ENCODE measurements at places on chromosomes 6 and 20.

DNA sequence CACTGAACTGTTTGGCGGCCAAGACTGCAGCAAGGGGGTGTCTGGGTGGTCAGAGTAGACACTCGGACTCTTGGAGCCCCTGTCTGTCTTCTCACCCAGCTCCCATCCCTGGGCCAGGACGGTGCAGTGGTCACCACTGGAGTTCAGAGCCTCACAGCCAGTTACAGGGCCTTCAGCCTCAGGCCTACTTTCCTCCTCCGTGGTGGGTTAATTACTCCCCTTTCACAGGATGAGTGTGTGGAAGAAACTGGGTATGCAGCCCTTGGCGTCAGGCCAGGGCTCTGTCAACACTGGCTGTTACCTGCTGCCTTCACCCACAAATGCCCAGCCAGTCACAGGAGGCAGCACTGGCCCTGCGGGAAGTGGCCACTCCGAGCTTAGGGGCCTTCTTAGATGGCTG is 1.8 kb upstream of the YTHDF1 start:
- no peak for DNase-seq

- no peak for DNase-seq
Measured at GRCh38 chr20:32365564-32365963, 7.4 kb downstream of the ASXL1 start.

DNA sequence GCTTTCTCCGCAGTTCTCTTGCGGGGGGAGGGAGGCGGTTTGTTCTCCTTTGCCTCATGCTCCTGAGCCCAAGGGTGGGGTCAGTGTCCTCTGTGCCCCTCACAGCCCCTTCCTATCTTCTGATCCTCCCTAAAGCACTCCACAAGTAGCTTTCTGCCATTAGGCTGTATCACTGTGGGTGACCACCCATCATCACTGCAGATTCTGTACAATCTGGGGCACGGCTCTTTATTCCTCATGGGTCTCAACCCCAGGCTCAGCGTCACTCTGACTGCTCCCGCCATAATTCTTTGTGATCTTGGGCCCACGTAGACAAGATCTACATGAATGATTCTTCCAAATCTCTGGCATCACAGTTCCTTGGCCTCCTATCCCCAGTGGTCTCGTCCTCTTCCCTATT is 10.5 kb downstream of the NCR2 start:
- no peak for DNase-seq

- peak; percentile 24 for DNase-seq
Measured at GRCh38 chr6:134422426-134423231, 104.7 kb upstream of the SGK1 start.

DNA sequence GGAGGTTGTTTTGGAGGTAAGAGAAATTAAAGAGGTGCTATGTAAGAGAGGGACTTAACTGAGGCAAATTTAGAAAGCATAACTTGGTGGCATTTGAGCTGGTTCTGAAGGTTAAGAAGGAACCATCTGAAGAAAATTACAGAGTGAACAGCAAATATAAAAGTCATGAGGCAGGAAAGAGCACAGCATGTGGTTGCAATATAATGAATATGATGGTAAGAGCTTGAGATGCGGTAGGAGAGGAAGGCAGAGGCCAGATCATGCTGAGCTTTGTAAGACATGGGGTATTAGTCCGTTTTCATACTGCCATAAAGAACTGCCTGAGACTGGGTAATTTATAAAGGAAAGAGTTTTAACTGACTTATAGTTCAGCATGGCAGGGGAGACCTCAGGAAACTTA is 279.1 kb downstream of the UTRN start:
- no peak for DNase-seq

GRCh38 chr6:83536647-83537589 is 24.6 kb downstream of the PRSS35 start:
- no peak for DNase-seq

DNA sequence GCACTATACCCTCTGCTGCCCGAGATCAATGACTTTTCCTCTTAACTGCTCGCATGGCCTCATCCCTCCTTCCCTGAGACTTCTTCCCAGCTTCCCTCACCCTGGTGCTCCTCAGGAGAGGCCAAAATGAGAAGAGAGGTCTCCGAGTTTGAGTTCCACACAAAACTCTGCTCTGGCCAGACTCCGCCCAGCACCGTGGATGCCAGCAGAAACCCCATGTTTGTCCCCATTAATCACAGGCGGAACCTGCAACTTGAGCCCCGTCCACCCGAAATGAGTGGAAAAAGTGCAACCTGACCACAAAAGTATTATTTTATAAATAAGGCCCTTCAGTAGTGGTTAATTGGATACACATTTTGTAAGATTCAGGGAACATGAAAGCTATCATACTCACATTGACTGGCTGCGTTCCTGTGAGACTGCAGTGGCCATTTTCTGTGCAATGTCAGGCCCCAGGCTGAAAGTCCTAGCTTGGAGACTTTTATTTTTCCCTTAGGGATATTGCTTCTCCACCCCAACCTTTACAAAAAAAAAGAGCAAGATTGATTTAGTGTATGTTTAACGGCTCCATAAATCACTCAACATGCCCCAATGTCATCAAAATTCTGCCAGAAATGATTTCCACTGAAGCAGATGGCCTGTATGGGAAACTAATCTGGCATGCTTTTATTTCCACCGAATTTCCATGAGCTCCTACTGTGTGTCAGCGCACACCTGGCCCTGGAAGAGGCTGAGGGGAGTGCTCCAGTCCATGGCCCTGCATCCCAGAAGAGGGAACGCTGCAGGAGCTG is 134.6 kb downstream of the BMP7 start:
- no peak for DNase-seq

GRCh38 chr6:27700337-27700736 is 211.9 kb downstream of the OR2B2 start:
- DNase-seq = no peak

- no peak for DNase-seq
Measured at GRCh38 chr6:124670801-124671200, 291.4 kb upstream of the RNF217 start.

- peak; percentile 52 for DNase-seq
Measured at GRCh38 chr6:148747471-148748165, 788 bp downstream of the UST start.

- DNase-seq = no peak
Measured at GRCh38 chr6:20173833-20174792, 38.2 kb downstream of the MBOAT1 start.

DNA sequence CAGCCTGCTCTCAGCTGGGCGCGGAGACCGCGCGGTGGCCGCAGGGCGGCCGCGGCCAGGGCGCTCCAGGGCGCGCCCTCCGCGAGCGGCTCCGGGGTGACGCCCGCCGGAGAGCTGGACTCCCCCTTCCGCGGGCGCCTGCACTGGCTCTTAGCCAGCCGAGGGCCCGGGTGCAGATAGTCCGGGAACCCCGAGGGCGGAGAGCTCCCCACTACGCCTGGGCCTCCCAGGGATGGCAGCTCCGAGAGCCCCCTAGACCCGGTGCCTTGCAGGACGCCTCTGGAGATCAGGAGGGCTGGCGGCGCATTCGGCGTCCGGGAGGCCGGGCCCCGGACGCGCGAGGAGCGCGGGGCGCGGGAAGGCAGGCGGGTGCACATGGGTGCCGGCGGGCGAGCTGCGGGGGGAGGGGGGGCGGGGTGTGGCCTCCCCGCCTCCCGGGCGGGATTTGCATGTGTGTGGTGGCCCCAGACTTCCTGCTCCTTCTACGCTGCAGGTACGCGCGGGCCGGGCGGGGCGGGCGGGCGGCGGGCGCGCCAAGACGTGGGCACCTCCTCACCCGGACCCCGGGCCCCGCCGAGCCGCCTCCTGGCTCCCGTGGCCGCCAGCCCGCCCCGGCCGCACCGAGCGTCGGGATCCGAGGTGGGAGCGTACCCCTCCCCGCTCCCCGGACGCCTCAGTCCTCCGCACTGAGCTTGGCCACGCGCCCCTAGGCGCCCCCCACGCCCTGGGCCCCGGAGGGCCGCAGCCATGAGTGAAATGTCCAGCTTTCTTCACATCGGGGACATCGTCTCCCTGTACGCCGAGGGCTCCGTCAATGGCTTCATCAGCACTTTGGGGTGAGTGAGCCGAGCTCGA is at the start of gene ITPR3:
Gene ITPR3 (plus strand): TSS at position 467 of the 855 bp plus-strand sequence. CDS start 281 bp downstream, at position 748.
- peak; percentile 44 for DNase-seq

- no peak for DNase-seq
Measured at GRCh38 chr20:52303281-52303950, 111.8 kb upstream of the ZFP64 start.

DNA sequence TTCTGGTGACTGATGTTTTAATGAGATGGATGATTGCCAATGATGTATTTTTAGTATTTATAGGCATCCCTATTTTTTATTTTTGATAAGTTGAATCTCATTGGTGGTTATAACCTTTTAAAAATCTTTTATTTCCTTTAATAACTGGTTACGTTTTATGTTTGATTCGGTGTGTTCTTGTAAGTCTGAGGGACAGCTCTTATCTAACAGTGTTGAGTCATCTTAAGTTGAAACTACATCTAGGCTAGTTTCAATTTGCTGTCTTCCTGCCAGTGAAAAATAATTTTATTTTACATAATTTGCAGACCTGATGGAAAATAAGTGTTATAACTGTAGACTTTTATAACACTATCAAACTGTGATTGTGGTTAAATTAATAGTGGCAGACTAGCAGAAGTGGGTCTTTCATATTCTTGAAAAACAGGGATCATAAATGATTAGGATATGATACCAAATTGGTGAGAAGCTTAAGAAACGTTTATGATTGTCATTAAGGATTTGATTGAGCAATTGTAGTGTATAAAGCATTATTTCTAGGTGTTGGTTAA is 4.6 kb downstream of the AFDN start:
- DNase-seq = no peak

- no peak for DNase-seq
Measured at GRCh38 chr6:131003488-131004386, 59.3 kb downstream of the EPB41L2 start.

- DNase-seq = no peak
Measured at GRCh38 chr6:75631859-75632635, 30.4 kb downstream of the SENP6 start.

DNA sequence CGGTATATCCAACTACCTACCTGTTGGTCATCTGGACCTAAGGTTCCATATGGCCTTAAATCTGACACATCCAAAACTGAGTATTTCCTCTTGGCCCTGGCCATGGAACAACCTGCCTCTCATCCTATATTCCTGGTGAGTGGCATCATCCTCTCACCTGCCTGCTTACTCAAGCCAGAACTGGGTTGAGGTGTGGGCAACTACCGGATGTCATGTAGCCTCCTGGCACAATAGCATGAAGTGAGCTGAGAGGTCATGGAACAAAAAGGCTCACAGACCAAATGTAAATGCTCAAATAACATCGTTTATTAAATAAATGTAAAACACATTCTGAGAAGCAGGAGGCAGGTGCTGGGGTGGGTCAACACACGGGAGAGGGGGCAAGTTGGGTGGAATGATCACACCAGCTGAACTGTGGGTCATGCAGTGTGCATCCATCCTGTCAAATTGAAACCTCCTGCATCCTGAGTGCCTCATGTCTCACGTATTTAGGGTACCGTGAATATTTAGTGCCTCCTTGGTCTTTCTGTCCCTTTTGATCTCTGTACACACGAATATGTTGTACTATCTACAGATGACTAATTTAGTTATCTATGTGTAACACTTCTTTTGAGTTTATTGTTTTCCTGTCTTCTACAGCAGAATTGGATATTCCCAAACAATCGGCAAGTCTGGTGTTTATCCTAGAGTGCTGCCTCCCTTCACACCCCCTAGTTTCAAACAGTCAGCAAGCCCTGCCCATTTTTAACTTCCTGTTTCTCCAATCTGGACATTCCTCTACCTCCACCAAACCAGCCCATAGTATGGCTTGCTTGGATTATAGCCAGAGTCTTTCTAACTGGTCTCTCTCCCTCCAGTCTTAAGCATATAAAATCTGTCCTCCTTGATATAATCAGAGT is 7.9 kb upstream of the POU5F1 start:
- no peak for DNase-seq

DNA sequence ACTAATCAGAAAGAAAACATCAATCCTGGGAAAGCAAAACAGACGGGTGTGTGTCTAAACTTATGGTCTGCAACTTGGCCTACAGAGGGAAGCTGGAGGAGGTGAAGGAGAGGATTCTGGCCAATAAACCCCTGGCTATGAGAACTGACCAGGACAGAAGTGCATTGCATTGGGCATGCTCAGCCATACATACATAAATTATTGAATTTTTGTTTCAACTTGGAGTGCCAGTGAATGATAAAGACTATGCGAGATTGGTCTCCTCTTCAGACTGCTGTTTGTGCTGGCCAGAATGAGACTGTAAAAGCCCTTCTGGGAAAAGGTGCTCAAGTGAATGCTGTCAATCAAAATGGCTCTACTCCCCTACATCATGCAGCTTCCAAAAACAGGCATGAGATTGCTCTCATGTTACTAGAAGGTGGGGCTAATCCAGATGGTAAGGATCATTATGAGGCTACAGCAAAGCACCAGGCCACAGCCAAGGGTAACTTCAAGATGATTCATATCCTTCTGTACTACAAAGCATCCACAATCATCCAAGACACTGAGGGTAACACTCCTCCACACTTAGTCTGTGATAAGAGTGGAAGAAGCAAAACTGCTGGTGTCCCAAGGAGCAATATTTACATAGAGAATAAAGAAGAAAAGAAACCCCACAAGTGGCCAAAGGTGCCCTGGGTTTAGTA is 17.4 kb downstream of the ADNP start:
- DNase-seq = no peak

- no peak for DNase-seq
Measured at GRCh38 chr20:19823971-19824370, 65.9 kb downstream of the RIN2 start.

- DNase-seq = no peak
Measured at GRCh38 chr6:165843121-165843520, 180.1 kb upstream of the PDE10A start.

DNA sequence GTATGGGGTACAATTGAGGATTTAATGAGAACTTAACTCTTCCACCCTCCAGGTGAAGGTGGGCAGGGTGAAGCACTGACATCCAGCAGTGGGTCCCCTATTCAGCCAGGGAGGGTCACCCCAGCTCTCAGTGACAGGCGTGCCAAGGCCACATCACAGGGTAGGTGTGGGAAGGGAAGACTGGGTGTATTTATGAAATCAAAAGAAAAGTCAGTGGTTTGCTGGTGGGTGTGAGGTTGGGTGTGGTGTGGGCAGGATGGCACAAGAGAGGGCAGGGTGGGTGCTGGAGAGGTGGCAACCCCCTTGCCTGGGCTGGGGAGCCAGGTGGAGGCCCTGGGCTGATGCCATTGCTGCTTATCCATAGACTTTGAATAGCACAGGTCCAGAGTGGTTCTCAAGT is 16.6 kb downstream of the SYNDIG1 start:
- DNase-seq = no peak

DNA sequence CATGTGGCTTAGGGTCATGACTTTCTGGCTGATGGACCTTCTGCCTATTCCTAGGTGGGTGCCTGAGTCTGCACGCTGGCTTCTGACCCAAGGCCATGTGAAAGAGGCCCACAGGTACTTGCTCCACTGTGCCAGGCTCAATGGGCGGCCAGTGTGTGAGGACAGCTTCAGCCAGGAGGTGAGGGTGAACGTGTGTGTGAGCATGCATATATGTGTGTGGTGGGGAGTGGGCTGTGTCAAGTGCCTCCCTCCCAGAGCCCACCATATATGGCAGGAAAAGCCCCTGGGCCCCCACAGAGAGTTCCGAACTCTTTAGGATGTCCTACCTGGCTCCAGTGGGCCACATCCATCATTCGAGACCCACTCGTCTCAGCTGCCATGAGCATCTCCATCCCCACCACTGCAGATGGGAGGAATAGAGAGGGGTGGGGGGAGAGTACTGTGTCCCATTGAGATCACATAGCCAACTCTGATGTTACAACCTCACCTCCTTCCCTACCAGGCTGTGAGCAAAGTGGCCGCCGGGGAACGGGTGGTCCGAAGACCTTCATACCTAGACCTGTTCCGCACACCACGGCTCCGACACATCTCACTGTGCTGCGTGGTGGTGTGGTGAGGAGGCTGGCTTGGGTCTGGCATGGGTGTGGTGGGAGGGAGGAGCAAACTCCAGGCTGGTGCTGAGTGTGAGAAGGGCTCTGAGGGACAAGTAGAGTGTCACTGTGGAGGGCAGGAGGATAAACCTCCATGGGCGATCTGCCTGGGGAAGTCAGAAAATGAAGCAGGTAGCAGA is 3.2 kb downstream of the SLC22A7 start:
- no peak for DNase-seq
